ENCODE measurements at places on chromosomes 2 and 18.

- no peak for ATAC-seq
Observed at GRCh38 chr18:5167831-5168230, 29.2 kb downstream of the AKAIN1 start.

- ATAC-seq, result no peak
Observed at GRCh38 chr2:16522031-16522831, 143.4 kb downstream of the CYRIA start.

GRCh38 chr2:99127981-99128380 is 13.5 kb upstream of the C2orf15 start:
- no peak for ATAC-seq

DNA sequence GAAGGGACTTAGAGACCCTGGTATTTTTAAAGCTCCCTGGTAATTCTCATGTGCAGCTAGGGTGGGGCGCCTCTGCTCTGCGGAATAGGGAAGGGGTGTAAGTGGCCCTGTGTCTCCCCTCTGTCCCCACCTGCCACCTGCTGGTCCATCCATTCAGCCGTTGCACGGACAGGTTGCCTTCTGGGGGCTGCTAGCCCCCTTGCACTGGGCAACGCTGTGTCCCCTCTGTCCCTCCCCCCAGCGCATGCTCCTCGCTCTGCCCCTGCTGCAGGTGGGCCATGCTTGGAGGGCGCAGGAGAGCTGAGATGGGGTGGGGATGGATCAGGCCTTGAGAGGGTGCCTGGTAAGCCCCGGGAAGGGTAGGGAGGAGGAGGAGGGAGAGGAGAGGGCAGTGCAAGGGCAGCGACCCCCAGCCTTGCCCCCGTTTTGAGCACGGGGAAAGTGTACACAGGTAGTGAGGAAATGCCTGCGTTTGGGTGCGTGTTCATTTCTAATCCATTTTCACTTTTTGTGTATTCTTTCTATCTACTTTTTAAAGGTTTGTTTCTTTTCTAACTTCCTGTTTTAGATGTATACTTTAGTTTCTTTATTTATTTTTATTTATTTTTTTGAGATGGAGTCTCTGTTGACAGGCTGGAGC is 23.9 kb downstream of the RRM2 start:
- ATAC-seq, result no peak

GRCh38 chr2:26847655-26848335 is at the start of gene DPYSL5:
DPYSL5 (plus strand) TSS chr2:26848132; CDS start chr2:26898500, 50,368 bp downstream.
- ATAC-seq, result no peak

GRCh38 chr2:157657858-157658257 is 29.2 kb upstream of the ACVR1C start:
- no peak for ATAC-seq

GRCh38 chr2:48435909-48436308 is 94.0 kb upstream of the STON1 start:
- ATAC-seq, result no peak

Data from gastroesophageal sphincter (tissue), 4 donors.